ENCODE measurements at places on chromosomes 16 and 17.

DNA sequence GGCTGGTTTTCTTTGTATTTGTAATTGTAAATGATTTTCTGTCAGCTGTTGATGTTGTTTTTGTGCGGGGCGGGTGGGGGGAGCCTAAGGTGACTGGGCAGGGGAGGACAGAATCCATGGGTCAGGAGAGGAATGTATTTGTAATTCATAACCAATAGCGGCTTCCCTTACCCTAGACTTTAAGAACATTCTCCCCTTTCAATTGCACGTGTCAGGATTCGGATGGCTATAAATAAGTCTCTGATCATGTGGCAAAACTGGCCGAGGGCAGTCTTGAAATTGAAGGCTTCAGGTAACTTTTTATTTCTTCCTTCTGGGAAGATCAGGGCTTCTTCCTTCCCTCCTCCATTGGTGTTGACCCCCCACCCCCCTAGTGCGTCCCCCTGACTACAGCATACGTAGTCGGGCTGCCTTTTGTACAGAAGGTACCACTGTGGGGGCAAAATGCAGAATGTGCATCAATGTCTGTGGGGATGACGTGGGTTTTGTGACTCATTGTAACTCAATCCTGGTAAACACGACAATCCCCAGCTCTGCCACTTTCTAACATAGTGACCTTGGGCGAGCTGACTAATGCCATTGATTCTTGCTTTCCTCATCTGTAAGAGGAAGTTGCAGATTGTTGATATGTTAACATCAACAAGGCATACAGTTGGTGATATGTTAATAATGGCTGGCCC is 16.2 kb downstream of the MARCHF10 start:
- no peak for DNase-seq

DNA sequence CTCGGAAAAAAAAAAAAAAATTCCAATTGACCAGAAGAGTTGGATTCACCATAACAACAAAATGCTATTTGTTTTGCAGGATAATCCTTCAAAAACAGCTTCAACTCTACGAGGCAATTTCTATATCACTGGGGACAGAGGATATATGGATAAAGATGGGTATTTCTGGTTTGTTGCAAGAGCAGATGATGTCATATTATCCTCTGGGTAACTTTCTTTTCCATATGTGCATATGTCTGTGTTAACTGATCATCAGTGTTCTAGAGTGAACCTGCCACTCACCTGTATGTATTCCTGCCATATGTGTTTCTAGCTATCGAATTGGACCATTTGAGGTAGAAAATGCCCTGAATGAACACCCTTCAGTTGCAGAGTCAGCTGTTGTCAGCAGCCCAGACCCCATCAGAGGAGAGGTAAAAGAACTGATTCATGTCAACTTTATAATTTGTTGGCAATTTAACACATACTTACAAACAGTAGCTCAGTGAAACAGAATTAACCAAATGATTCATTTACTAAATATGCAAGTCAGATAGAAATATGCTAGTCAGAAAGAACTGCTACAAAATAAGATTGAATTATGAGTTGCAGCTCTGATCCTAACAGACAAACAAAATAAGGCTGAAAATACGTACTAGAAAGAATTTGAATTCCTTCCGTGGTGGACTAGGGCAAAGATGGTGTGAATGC is 14.2 kb downstream of the ERI2 start:
- no peak for DNase-seq

- DNase-seq = no peak
Measured at GRCh38 chr17:33949100-33949499, 306.0 kb upstream of the CCL2 start.

DNA sequence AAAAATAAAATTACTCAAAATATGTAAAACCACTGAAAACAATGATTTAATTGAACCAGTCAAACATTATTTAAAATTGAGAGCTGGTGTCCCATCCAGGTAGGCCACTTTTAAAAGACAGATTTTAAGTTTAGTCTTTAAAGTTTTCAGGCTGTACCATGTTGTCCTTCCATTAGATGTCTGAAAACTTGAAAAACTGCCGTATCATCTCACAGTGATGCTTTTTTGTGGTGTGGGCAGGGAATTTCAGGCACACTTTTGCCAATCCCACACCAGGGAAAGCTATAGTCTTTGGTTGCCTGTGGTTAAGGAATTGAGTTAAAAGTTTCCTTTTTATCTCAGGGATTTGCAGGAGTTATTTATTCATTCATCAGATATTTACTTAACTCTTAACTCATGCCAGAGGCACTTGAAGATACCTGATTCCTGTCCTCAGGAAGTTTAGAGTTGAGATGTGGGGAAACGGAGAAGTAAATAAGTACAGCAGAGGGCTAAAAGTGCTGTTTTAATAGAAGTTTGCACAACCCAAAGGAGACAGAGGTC is 3.2 kb downstream of the SNTB2 start:
- no peak for DNase-seq

GRCh38 chr16:24820522-24820921 is 25.2 kb upstream of the SLC5A11 start:
- no peak for DNase-seq

DNA sequence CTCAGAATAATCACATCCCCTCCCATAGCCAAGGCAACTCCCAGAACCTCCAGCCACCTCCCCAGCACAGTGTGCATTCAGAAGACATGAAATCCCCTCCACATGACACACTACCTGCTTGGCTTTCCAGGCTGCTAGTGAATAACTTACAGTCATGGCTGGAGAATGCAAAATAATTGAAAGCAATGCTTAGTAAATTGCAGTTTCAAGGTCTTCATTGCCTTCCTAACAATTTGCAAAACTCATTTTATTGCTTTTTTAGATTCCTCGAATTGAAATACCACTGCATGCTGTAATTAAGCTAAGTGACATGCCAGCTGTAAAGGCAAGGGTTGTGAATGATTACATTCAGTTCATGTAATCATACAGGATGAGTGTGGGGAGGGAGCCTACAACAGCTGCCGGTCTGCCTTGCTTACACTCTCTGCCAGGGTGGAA is 29.0 kb upstream of the HOXB13 start:
- DNase-seq = no peak

DNA sequence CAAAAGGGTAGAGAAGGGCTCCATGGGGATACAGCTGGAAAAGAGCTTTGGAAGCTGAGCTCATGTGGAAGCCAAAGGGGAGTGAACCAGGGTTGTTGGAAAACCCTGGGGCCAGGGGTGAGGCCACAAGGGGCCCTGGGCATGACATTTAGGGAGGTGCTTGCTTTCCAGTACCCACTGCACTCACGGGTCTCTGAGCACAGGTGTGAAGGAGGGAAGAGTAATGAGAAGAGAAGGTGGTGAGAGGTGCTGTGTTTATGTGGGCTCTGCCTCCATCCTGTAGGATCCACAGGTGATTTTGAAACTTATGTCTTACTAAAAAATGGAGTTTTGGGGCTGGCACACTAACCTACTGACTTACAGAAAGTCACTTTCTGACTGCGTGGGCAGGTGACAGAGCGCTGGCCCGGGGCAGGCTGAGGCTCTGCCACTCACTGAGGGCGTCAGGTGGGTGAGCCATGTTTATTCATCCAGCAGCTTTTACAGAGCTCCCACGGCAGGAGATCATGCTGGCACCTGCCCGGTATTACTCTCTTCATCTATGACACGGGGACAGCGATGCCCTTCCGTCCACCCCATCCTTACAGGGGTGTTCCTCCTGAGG is 18.9 kb downstream of the KSR1 start:
- DNase-seq = no peak

DNA sequence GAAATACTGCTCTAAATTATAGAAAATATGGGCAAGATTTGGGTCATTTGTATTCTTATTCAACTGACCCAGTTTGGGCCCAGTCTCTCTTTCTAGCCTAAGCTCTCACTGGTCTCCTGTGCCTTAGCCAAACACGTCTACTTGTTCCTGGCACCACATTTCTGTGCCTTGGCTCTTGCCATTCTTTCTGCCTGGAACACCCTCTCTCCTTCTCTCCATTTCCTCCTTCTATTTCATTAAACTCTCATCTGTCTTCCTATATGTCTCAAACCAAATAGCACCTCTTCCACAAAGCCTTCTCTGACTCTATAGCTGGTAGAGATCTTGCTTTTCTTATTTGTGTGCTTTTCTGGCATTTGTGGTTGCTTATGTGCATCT is 37.7 kb upstream of the NUFIP2 start:
- DNase-seq = no peak

DNA sequence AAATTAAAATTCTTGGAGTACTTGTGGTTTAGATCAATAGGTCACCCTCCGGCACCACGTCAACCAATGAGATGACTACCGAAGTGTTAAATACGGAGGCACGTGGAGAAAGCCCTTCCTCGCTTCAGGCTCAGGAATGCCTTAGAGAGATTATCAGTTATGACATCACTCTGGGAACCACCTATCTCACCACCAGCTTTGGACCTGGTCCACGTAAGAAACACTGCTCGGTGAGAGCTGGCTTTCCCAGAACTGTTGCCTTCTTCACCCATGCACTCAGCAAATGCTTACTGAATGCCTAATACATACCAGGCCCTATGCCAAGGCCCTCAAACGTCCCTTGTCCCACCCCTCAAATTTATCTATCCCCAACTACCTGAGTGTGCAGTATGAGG is 71.3 kb downstream of the SMG6 start:
- DNase-seq = no peak

DNA sequence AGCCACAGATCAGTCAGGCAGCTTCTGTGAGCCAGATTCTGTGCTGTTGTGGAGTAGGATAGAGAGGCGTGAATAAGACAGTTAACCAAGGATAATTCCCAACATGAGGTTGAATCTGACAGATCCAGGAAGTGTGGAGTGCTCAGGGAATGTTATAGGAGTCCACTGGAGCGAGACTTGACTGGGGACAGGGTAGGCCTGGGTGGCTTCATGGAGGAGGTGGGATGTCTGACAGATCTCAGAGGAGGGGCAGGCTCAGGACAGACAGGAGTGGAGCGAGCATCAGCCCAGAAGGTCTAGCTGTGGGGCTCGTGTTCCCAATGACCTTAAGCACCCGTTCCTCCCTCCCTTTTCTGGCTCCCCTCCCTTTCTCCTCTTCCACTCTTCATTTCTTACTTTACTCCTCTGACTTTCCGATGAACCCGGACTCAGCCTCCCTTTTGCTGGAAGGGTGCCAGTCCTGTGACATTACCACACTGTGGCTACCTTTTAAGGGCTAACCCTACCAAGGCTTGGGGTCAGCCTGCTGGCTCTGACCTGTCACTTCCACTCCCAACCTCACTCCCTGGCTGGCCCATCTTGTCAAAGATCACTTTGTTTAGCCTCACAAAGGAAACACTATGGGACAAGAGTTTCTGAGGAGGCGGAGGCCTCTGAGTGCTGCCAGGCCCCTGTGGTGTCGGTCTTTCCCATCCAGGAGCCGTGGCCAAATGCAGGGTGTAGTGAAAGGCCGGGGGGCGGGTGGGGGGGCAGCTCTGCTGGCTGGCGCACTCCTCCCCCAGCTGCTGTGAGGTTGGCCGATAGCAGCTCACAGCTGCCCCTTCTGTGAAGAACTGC is 28.5 kb upstream of the EFCAB13 start:
- no peak for DNase-seq

GRCh38 chr17:205148-205669 is 23.8 kb upstream of the DOC2B start:
- no peak for DNase-seq

- no peak for DNase-seq
Measured at GRCh38 chr16:67936124-67936879, at the start of gene PSMB10. Gene PSMB10 (minus strand): TSS chr16:67936850. CDS start chr16:67936749, 101 bp downstream.

- DNase-seq = no peak
Measured at GRCh38 chr17:5785867-5786509, 201.7 kb upstream of the NLRP1 start.

- no peak for DNase-seq
Measured at GRCh38 chr17:80461528-80462160, 14.8 kb downstream of the NPTX1 start.

- no peak for DNase-seq
Measured at GRCh38 chr17:82103553-82104451, 5.8 kb upstream of the FASN start.

DNA sequence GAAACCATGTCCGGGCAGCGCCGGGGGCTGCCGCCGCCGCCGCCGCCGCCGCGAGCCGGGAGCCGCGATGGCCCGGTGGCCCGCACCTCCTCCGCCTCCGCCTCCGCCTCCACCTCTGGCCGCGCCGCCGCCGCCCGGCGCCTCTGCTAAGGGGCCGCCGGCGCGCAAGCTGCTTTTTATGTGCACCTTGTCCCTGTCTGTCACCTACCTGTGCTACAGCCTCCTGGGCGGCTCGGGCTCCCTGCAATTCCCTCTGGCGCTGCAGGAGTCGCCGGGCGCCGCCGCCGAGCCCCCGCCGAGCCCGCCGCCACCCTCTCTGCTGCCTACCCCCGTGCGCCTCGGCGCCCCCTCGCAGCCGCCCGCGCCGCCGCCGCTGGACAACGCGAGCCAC is 587 bp downstream of the HS3ST4 start:
- no peak for DNase-seq

DNA sequence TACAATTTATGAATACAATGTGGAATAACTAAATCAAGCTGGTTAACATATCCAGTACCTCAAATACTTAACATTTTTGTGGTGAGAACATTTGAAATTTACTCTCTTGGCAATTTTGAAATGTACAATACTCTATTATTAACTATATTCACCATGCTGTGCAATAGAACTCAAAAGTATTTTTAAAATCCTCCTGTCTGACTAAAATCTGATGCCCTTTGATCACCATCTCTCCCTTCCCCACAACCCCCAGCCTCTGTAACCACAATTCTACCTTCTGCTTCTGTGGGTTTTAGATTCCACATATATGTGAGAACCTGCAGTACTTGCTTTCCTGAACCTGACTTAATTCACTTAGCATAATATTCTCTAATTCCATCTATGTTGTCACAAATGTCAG is 71.6 kb upstream of the ALOX12 start:
- no peak for DNase-seq

- DNase-seq = no peak
Measured at GRCh38 chr17:15511142-15511541, 43.7 kb upstream of the CDRT4 start.

DNA sequence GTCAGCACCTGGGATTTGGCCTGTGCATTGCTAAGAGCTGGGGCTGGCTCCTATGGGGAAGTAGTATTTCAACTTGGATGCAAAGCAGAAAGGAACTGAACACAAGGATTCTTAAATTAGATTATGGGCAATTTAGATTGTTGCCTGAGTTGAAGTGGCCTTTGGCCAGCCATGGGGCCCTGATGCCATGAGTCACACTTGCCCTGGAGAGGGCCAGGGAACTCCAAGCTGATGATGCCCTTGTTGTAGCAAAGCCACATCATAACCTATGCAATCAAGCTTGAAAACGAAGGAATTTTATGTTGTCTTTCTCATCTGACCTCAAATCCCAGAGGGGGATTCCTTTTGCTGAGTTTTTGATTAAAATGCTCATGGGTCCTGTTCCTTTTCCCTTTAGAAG is 3.9 kb upstream of the SPATA32 start:
- DNase-seq = no peak

- DNase-seq = no peak
Measured at GRCh38 chr17:2011411-2012371, 13.4 kb downstream of the RTN4RL1 start.

GRCh38 chr16:24834459-24835335 is 11.1 kb upstream of the SLC5A11 start:
- no peak for DNase-seq

DNA sequence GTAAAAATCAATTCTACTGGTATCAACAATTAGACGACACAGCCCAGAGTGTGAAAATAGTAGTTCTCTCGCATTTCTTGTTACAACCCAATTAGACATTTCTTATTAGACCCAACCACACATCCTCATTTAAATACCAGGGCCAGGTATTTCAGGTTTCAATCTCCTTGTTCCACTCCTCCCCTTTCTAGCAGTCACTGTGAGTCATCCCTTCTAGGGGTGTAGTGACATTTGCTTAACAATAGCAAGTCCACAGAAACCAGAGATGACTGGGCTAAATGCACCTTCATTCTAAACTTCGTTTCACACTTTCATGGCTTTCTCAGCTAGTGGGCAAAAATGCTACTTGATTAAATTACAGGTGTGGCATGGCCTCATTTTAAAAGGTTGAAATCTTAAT is 116.9 kb upstream of the CACNG3 start:
- DNase-seq = no peak

Data from activated T-helper 1 cell treated with anti-CD3 and anti-CD28 coated beads, Interleukin-2, amount 50 U/mL, for 16 hours (primary cell).